Hindlimb muscle (tissue), 1 donor: ENCODE measurements at places on chromosomes 11 and 22.

GRCh38 chr22:39967996-39968972 lies 8.1 kb downstream of the TMA7B start:
- DNase-seq, result no peak

DNA sequence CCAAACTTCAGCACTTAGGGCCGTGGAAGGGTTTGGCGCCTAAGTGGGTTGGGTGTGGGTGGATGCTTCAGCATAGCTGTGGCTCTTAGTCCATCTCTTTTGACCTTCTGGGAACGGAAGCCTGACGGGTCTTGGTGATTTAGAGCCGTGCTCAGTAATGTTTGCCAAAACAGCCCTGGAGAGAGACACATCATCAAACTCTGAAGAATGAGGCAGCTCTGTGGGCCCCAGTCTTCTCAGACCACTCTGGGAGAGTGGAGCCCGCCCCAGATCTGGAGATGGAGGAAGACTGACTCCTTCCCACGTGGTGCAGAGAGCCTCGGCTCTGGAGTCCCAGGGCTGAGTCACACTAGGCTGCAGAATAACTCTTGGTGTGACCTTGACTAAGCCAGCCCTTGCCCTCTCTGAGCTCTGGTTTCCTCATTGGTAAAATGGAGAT lies 168.9 kb downstream of the C11orf91 start:
- no peak for DNase-seq

- DNase-seq, result no peak
Observed at GRCh38 chr11:86138958-86139357, 70.1 kb upstream of the PICALM start.

GRCh38 chr22:45341498-45341897 lies 31.8 kb downstream of the FAM118A start:
- no peak for DNase-seq

- DNase-seq, result no peak
Observed at GRCh38 chr11:75308986-75309385, 42.5 kb downstream of the ARRB1 start.

GRCh38 chr22:22923930-22924329 lies 36.3 kb downstream of the IGLL5 start:
- no peak for DNase-seq

DNA sequence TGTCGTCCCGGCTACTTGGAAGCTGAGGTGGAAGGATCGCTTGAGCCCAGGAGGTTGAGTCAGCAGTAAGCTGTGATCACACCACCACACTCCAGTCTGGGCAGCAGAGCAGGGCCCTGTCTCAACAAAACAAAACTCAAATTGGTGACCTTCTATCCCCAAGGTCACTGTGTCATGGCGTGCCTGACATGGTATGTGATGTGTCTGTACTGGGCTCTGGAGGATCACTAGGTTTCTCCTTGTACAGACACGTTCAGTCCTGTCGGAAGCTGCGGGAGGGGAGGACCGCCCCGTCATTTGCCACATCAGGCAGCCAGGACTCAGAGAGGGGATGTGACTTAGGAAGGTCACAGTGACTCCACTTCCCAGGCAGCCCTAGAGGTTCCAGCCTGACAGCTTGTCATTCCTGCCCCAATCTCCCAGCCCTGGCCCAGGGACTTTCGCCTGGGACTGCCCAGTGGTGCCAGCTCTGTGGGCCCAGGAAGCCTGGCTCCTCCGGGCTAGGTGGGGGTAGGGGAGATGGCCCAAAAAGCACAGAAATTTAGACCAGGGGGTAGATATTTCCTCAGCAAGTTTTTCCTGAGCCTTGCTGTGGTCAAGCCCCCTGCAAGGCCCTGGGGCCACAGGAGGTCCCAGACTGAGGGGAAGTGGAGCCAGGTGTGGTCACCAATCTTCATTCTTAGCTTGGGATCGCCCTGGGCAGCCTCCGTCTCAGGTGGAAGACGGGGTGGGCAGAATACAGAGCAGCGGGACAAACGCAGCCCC lies 53.2 kb downstream of the TRIOBP start:
- no peak for DNase-seq
